A549 treated with DMSO at 1 μM for 4 hours (cell line): ENCODE measurements at places on chromosomes 1 and 21. TPM values are rescaled to one million over a fixed set of nuclear protein-coding genes. Genes with fewer than 3 reads are reported as not detected.

S100A2 gene
- 16.8 to 29.9 TPM (median 23.4 TPM) in 5 replicates for total RNA-seq

OR2T11 gene
- total RNA-seq, result not detected in 5 replicates

CRP gene
- total RNA-seq, result not detected in 5 replicates

KRTAP20-3 gene
- not detected in 5 replicates for total RNA-seq

FOXO6 gene
- 0.29 to 0.74 TPM (median 0.48 TPM) in 5 replicates for total RNA-seq

SPRR2A gene
- total RNA-seq, result not detected in 5 replicates

RXRG gene
- not detected in 5 replicates for total RNA-seq

FNDC5 gene
- 0.38 to 0.75 TPM (median 0.53 TPM) in 5 replicates for total RNA-seq

WNT2B gene
- 0.17 to 0.47 TPM (median 0.33 TPM) in 5 replicates for total RNA-seq

PODN gene
- 0.09 TPM in 1 of 5 replicates, not detected in the others for total RNA-seq

SERPINC1 gene
- total RNA-seq, result 0.07 TPM in 2 of 5 replicates, not detected in the others

PPIAL4G gene
- total RNA-seq, result not detected in 5 replicates

CLCNKB gene
- total RNA-seq, result 0.05 to 0.08 TPM (median 0.06 TPM) in 3 of 5 replicates, not detected in the others

TMPRSS15 gene
- total RNA-seq, result not detected in 5 replicates

FAM151A gene
- not detected in 5 replicates for total RNA-seq

PFDN2 gene
- 113 to 124 TPM (median 120 TPM) in 5 replicates for total RNA-seq

PLEKHA6 gene
- 21.1 to 30.6 TPM (median 26.1 TPM) in 5 replicates for total RNA-seq

CYP2J2 gene
- total RNA-seq, result 0.08 to 0.10 TPM (median 0.09 TPM) in 3 of 5 replicates, not detected in the others

COX20 gene
- 33.7 to 50.4 TPM (median 47.4 TPM) in 5 replicates for total RNA-seq

GCSAML gene
- not detected in 5 replicates for total RNA-seq

LRRC39 gene
- total RNA-seq, result 0.13 to 0.15 TPM (median 0.13 TPM) in 3 of 5 replicates, not detected in the others

TENT5C gene
- 0.06 to 0.15 TPM (median 0.09 TPM) in 5 replicates for total RNA-seq

SMIM34 gene
- total RNA-seq, result not detected in 5 replicates

CHD5 gene
- 0.58 to 1.1 TPM (median 0.81 TPM) in 5 replicates for total RNA-seq

FABP3 gene
- total RNA-seq, result not detected in 5 replicates

SPRR3 gene
- total RNA-seq, result not detected in 5 replicates

EPHA2 gene
- total RNA-seq, result 122 to 148 TPM (median 131 TPM) in 5 replicates

VAMP3 gene
- total RNA-seq, result 63.1 to 79.1 TPM (median 72.2 TPM) in 5 replicates

ATP1A4 gene
- not detected in 5 replicates for total RNA-seq

CRABP2 gene
- 9.9 to 13.9 TPM (median 11.1 TPM) in 5 replicates for total RNA-seq
